Lower leg skin (tissue), 4 donors: ENCODE measurements at places on chromosomes 7 and 10.

DNA sequence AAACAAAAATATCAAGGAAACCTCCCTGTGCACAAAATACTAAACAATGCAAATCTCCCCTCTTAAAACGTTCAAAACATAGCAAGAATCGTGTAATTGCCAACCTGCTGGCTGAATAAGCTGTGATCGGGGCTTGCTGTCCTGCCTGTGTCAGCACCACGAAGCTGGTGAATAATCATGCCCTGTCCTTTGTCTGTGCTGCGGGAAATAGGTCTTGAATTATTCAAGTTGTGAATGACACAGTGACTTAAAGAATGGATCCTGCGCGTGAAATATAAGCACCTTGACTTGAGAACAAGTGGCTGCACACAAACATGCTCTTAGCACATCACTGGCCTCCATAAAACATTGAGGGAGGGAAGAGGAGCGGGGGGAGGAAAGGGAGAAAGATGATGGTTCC lies 130.2 kb downstream of the OAT start:
- DNase-seq: no peak

DNA sequence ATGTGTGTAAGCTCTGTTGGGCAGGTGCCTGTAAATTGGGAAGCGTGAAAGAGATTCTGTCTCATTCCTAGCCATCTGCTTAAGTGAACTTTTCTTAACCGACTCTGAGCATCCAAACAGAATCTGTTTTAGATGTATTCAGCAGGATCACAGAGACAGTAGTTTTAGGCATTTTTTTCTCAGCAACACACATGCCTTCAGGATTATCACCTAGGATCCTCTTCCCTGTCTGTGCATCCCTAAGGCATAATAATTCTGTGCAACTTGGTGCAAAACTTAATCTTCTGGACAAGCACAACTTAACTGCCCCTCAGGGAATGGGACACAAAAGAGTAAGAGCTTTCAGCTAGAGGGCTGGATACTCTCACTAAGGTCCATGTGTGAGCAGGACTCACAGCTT lies 284.8 kb downstream of the C7orf25 start:
- no peak for DNase-seq

GRCh38 chr7:33459340-33459751 lies 330.0 kb downstream of the BBS9 start:
- DNase-seq: no peak

GRCh38 chr7:133052401-133052756 lies 29.5 kb downstream of the CHCHD3 start:
- DNase-seq: no peak

- DNase-seq: no peak
Observed at GRCh38 chr7:92881091-92881485, 44.7 kb upstream of the CDK6 start.

- no peak for DNase-seq
Observed at GRCh38 chr7:78017591-78018100, 219.1 kb downstream of the PHTF2 start.

- no peak for DNase-seq
Observed at GRCh38 chr10:128064970-128065580, 61.1 kb downstream of the MKI67 start.

- no peak for DNase-seq
Observed at GRCh38 chr10:74675484-74675883, 150.9 kb upstream of the KAT6B start.

GRCh38 chr7:18174996-18175395 lies 147.3 kb upstream of the PRPS1L1 start:
- no peak for DNase-seq

DNA sequence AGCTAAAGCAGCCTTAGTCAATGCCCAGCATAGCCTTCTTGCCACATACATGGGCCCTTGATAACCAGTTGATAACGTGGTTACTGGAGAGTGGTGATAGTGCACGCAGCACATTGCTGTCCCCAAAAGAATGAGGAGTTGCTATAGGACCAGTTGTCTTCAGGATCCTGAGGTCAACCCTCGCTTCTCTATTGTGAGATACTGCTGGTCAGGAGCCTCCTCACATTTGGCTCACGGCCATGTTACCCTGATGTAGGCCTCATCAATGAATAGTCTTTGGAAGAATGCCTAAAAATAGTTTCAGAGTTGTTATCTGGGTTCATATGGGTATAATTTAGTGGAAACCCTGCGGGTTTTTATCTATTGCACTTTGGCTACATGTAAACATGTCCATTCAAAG lies 230.7 kb downstream of the VTI1A start:
- DNase-seq: no peak

DNA sequence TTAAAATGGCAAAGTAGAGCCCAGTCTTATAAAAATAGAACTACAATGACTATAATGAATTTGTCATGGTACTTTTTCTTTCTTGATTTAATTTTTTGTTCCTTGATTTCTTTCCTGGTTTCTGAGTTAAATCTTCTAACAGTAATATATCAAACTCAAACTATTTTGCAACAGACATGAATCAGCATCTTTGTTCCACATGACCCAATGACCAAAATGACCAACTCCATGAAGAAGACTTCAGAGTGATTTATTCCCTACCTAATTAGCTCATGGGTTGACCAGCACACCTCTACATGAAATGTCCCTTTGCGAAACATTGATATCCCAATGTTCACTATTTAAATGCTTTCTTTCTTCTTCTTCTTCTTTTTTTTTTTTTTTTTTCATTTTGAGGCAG lies 30.9 kb downstream of the NMT2 start:
- no peak for DNase-seq

- DNase-seq: no peak
Observed at GRCh38 chr7:158549176-158549615, 38.4 kb downstream of the PTPRN2 start.

- DNase-seq: no peak
Observed at GRCh38 chr10:9635691-9636090, 1382.0 kb upstream of the CELF2 start.

DNA sequence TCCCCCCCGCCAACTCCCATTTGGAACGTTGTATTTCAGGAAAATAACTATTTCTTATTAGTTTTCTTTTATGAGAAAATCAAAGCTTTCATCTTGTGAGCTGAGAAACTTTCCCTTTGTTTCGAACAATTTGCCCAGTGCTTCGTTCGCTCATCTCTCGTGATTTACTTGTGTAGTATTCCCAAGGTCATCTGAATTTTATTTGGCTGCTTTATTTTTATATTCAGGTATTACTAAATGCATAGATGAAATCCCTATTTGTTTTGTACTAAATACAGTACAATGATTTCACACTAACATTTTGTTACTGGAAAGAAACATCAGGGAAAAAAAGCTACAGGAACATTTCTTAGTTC lies 12.0 kb upstream of the EBLN1 start:
- no peak for DNase-seq

GRCh38 chr7:19110776-19111175 lies 6.7 kb downstream of the TWIST1 start:
- DNase-seq: no peak

DNA sequence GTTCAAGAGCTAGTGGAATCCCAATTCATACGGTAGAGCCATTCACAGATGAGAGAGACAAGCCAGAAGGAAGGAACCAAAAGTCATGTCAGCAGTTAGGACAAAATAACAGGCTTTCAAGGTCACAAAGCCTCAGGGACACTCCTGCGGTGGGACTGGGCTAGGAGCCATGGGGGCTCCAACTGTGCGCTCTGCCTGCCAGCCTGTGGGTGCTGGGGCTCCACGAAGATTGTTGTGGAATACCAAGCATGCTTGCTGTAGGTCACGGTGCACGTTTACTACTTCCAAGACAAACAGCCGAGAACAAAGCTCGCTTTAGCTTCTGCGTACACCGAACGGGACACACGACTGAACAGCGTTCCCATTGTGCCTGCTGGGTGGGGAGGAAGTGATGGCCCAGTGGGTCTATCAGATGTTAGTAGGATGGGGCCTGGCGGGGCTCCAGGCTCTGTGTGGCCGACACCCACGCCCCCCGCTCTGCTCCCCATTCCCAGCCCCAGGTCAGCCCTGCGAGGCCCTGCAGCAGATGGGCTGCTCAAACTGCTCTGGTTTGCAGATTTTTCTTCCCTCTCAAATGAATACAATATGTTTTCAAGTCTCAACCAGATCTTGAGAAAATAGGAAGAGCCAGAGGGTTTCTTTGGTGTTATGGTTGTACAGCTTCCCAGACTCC lies 158.9 kb downstream of the EGFR start:
- DNase-seq: no peak

DNA sequence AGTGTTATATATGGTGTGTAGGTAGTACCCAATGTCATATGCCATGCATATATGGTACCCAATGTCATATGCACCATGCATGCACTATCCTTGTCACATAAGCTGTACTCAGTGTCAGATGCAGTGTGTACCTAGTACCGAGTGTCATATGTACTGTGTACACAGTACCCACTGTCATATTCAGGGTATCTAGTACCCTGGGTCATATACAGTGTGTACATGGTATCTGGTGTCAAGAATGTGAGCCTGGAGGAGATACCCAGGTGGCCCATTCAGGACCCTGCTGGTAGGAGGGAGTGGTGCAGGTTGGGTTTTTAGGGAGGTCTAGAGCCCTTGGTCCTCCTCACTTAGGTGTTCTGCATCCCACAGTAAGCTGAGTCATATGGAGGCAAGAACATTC lies 1.8 kb downstream of the ZMYND11 start:
- DNase-seq: no peak

- DNase-seq: peak; percentile 77
Observed at GRCh38 chr7:77199013-77199966, at the start of gene FGL2. Gene FGL2 (minus strand): TSS chr7:77199819. CDS start chr7:77199793, 26 bp downstream.

DNA sequence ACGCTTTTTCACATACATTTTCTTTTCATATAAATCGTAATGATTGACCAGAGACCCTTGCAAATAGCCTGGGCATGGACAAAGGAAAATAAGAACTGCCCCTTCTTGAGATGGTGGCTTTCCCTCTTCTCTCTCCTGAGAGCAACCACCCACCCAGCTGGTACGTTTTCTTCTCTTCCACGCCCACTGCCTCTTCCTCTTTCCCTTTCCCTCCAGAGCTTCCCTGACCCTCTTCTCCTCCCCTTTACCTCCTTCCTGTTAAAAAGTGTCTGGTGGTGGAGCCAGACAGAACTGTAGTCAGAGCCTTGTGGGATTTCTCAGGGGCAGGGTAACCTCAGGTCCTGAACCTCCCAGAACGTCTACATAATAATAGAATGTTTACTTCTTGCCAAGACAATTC lies 23.2 kb downstream of the GPR141 start:
- no peak for DNase-seq

GRCh38 chr10:99234791-99235657 lies 628 bp downstream of the HPSE2 start:
- no peak for DNase-seq
